ENCODE measurements at places on chromosomes 12 and 14.

DNA sequence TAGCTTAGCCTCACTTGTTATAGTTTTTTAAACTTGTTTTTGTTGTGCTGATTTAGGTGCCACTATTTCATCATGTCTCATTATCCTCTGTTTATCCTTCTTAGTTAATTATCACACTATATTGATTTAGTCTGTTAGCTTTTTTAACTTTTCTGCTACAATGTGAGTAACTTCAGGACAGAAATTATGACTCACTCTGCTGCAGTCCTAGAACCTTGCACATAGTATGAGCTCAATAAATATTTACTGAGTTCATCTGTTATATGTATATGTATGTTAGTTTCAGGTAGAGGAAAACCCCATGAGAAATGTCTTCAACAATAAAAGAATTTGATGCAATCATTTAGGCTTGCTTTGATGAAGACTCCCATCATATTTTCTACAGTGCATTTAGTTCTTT, 224.3 kb upstream of the NAV3 start:
- no peak for DNase-seq

DNA sequence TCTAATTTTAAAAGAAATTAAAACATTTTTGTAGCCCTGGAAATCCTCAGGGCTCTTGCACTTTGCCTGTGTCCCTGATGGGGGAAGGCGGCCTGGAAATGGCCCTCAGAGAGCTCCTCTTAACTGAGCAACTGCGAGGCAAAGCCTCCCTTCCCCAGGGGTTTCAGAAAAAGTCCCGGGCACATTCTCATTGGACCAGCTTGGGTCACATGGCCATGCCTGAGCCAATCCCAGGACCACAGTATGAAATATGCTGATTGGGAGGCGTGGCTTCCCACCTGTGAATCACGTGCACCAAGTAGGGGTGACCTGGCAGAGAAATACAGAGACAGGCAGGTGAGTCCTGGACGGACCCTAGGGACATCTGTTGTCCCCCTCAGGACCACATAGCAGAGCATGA, 90.4 kb upstream of the SFSWAP start:
- DNase-seq, result no peak

DNA sequence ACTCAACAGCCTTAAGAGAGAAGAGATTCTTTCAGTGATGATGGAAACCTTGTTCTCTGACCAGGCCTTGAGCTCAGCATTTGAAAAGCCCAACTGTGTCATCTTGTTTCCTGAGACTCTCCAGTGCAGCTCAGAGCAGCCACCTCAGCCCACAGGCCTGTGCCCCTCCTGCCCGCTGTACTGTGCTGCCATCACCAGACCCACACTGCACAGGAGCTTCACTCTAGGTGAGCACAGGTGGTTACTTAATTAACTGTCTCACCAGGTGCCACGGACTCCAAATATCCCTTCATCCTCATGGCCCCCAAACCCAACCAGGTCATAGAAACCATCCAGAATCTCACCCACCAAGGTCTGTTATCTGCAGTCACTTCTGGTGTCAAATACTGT, 51.3 kb downstream of the JAG2 start:
- DNase-seq, result no peak

DNA sequence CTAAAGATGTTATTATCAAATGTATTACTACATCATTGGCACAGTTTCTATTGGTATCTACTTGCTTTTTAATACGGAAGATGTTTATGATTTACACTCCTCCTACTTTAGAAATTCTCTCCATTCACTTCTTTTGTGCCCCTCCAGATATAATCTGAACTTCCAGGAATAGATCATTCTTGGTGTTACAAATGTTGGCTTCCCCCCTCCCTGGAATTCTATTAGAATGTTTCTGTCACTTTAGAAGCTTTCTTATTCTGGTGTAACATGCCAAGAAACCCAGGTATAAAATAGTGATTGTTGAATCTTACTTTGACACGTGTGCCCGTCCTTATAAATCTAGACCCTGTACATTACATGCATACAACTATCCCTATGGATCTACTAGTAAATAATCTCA, 1.2 kb upstream of the WDR20 start:
- DNase-seq, result no peak

DNA sequence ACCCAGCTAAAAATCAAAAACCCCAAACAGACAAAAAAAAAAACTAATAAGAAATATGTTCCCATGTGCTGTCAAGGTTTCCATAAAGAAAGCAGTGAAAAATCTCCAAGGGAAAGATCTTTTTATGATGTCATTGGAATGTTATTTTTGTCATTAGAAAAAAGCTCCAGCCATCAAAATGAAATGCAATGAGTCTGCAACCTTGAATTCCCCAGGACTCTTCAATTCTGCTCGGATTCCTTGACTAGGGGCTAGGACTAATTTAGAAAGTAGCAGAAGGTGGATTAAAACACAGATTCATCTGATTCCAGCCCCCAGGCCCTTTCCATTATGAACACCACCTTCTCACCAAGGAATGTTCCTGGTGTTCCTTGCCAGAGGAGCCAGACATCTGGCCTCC, 6.0 kb upstream of the PCNX1 start:
- no peak for DNase-seq

GRCh38 chr14:81402123-81402495, 2.0 kb upstream of the STON2 start:
- DNase-seq, result no peak

GRCh38 chr14:103920981-103921854, 7.0 kb upstream of the TDRD9 start:
- peak; percentile 89 for DNase-seq

DNA sequence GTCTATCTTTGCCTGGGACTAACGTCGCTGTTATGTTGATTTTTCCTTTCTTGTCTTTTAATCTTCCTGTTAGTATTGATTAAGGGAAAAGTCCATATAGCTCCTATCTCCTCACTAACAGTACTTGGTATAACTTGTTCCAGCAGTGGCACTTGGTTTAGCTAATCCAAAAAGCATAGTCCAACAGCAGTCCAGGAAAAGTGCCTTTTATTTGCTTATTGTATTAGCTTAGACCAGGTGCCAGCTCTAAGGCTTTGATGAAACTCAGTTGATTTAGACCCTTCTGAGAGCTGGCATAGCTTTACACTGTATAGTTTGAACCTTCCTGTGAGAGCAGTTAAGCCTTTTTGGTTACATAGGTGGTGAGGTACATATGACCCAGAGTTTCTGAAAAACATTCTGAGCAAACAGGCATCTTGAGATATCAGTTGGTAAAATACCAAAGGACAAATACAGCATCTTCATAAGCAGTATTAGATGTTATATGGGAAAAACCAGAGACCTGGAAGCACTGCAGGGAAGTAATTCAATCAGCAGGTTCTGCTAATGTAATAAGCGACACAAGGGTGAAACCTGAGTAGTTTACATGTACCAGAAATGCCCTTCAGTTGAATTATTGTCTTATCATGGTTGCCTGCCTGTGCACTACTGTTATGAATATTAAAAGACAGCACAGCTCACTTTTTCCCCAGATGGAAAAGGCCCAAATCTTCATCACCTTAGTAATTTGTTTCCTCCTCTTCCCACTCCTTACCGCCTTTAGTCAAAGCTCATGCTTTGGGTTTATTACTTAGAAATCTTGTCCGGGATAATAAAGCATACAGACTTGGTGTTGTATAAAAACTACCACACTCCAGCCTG, 13.0 kb downstream of the PELI2 start:
- DNase-seq, result no peak

DNA sequence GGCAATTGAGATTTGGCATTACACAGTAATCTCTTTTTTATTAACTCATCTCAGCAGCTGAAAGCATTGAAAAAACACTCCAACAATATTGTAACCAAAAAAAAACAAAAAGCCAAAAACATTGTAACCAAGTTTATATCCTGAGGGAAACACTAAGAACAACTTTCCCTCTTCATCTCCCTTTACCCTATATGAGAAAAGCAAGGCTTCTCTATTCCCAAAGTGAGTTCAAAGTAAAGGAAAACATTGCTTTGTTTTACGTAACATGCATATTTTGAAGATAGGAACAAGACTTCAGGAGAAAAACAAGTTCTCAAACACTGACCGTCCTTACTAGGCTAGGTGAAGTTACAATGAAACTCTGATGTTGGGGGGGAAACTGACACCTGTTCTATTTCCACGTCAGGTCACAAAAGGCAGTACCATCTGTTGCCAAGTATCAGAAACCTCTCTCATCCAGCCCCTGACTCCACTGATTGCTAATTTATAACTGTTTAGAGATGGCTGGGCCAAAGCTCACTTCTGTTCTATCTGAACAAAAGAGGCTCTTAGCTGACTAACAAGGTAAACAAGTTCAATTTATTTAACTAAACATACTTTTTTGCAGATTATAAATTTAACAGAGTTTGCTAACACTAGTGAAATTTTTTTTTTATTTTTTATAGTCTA, 67.9 kb upstream of the PLXNC1 start:
- DNase-seq, result no peak

- peak; percentile 40 for DNase-seq
Measured at GRCh38 chr12:57243521-57244311, 7.3 kb downstream of the STAC3 start.

- no peak for DNase-seq
Measured at GRCh38 chr12:62714774-62715721, 219.9 kb downstream of the PPM1H start.

Data from occipital lobe (tissue), 3 donors.